Adrenal gland (tissue), 19 donors: ENCODE measurements at places on chromosomes 6 and 20. TPM values are rescaled to one million over a fixed set of nuclear protein-coding genes. Genes with fewer than 3 reads are reported as not detected.

SDCBP2 gene
- total RNA-seq: 7.6 TPM

SLCO4A1 gene
- 5.1 TPM for total RNA-seq

ABHD16B gene
- not detected for total RNA-seq

SLC17A1 gene
- not detected for total RNA-seq

GJE1 gene
- not detected for total RNA-seq

FRMD1 gene
- total RNA-seq: 0.14 TPM

MAFB gene
- 33.9 TPM for total RNA-seq

TGM3 gene
- total RNA-seq: not detected

PACSIN1 gene
- 0.44 TPM for total RNA-seq

FARS2 gene
- total RNA-seq: 55.2 TPM

MOCS1 gene
- 41.0 TPM for total RNA-seq

NHSL1 gene
- total RNA-seq: 10.1 TPM

SYCP2L gene
- total RNA-seq: 0.48 TPM

MYLK4 gene
- total RNA-seq: 0.35 TPM

TRIM40 gene
- total RNA-seq: not detected

RBCK1 gene
- 55.2 TPM for total RNA-seq

KIF3B gene
- total RNA-seq: 22.9 TPM

MRPL2 gene
- total RNA-seq: 91.0 TPM

CLVS2 gene
- 0.89 TPM for total RNA-seq

DTD1 gene
- total RNA-seq: 32.3 TPM

KIAA0408 gene
- total RNA-seq: 2.2 TPM

ERVFRD-1 gene
- 1.7 TPM for total RNA-seq

FLOT1 gene
- 357 TPM for total RNA-seq

ADGRG6 gene
- 4.7 TPM for total RNA-seq

GCM1 gene
- not detected for total RNA-seq

IMPG1 gene
- not detected for total RNA-seq

NRSN1 gene
- total RNA-seq: not detected

GGTLC1 gene
- total RNA-seq: not detected

FKBP1C gene
- not detected for total RNA-seq

LHFPL5 gene
- not detected for total RNA-seq

RPRD1B gene
- 18.3 TPM for total RNA-seq

CLDN20 gene
- not detected for total RNA-seq

LGSN gene
- not detected for total RNA-seq

C6orf52 gene
- 0.96 TPM for total RNA-seq

TPD52L1 gene
- 235 TPM for total RNA-seq

SLC4A11 gene
- 19.9 TPM for total RNA-seq

LPIN3 gene
- 11.8 TPM for total RNA-seq

UST gene
- 33.8 TPM for total RNA-seq

CYP24A1 gene
- not detected for total RNA-seq

MUCL3 gene
- not detected for total RNA-seq

GSS gene
- total RNA-seq: 76.7 TPM

ZC2HC1B gene
- not detected for total RNA-seq

HLA-DPB1 gene
- total RNA-seq: 159 TPM

C20orf144 gene
- total RNA-seq: not detected

PLEKHG1 gene
- total RNA-seq: 14.1 TPM

MACROD2 gene
- total RNA-seq: 2.1 TPM

ARFGEF2 gene
- 128 TPM for total RNA-seq

NFS1 gene
- 112 TPM for total RNA-seq

SLC22A2 gene
- total RNA-seq: not detected

PGBD1 gene
- total RNA-seq: 3.1 TPM

HLA-DPA1 gene
- 154 TPM for total RNA-seq

IP6K3 gene
- 0.22 TPM for total RNA-seq

OR12D3 gene
- total RNA-seq: not detected

AVP gene
- not detected for total RNA-seq

KCNB1 gene
- total RNA-seq: 0.11 TPM

SLC35F1 gene
- 0.78 TPM for total RNA-seq

MEI4 gene
- total RNA-seq: 0.57 TPM

PLTP gene
- total RNA-seq: 1,158 TPM

KIAA1755 gene
- total RNA-seq: 1.9 TPM

ATRN gene
- 74.8 TPM for total RNA-seq
